Epithelial cell of prostate (primary cell): ENCODE measurements at places on chromosomes 1 and 21.

- DNase-seq: peak; percentile 70
Measured at GRCh38 chr1:112464501-112464900, 44.3 kb upstream of the WNT2B start.

GRCh38 chr1:228471762-228472398, 15.3 kb upstream of the RNF187 start:
- no peak for DNase-seq

DNA sequence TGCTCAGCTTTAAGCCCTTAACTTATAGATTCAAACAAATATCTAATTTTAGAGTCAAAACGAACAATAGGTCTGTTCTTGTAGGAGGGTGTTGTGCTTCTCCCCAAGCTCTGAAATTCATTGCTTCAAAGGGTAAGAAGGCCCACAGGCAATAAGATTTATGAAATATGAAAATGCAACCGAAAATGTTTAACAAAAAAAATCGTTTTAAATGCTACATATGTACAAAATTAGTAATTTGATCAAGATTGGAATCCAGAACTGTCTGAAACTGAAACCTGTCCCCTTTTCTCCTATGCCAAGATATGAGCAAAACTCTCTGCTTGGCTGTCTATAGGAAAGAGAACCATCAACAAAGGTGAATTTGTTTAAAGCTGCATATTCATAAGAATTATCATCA, 534.3 kb downstream of the PLPP3 start:
- no peak for DNase-seq

DNA sequence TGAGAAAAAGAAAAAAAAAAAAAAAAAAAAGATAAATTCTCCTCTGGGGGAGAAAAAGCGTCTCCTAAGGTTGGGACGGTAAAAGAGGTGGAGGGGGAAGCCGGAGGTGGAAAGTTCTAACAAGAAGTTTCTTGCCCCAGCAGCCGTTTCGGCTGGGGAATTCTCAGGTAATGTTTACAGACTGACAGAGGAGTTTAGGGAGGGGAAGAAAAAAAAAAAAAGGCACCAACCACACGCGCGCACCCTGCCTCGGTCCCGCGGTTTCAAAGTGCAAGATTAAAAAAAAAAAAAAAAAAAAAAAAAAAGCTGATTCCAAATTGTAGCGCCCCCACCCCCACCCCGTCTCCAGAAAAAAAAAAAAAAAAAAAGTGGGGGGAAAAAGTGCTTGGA, 504 bp downstream of the DHRS3 start:
- no peak for DNase-seq

- DNase-seq: no peak
Measured at GRCh38 chr1:44264451-44264771, 51.1 kb downstream of the DMAP1 start.

DNA sequence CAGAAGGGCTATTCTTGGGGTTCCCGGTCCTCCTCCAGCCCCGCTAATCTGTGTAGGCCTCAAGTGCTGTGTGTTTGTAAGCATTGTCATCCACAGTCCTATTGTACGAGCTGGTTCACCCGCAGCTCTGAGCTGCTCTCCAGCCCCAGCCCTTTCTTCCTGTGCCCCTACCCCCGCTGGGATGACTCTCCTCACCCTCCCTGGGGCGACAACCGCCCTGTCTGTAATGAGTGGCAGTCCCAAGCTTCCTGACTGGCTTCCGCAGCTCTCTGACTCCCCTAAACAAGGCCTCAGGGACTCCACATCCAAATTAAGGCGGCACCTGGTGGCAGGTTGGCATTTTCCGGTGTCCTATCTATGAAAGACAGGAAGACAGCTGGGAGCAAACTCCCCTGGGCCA, 45.8 kb downstream of the TFF3 start:
- DNase-seq: no peak

DNA sequence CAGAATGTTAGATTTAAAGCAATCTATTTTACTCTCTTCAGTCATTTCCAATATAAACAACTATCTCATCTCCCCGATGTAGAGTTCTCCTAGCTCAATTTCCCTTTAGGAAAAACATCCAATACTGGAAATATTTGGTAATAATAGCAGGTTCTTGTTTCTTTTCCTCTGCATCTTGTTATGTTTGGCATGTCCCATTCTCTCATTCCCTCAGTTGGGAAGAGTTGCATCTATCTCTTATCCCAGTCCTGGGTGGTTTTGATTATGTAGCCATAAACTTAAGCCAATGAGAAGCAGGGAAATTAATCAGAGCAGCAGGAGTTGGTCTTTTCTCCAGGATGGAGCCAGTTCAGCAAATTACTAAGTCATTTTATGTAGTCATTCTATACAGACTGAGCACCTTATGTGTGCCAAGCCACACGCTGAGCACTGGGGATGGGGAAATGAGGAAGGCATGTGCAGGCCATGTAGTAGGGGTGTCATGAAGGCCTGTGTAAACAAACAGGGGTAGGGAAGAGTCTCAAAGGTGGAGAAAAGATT, 418.2 kb upstream of the NFIA start:
- DNase-seq: no peak

GRCh38 chr1:41641475-41641814, 157.0 kb upstream of the EDN2 start:
- DNase-seq: no peak

GRCh38 chr1:106232128-106232527, 824.3 kb upstream of the PRMT6 start:
- peak; percentile 2 for DNase-seq

- DNase-seq: peak; percentile 79
Measured at GRCh38 chr1:162381383-162381782, at the start of gene C1orf226. Gene C1orf226 (plus strand): TSS chr1:162381728. CDS start chr1:162381902, 174 bp downstream.

DNA sequence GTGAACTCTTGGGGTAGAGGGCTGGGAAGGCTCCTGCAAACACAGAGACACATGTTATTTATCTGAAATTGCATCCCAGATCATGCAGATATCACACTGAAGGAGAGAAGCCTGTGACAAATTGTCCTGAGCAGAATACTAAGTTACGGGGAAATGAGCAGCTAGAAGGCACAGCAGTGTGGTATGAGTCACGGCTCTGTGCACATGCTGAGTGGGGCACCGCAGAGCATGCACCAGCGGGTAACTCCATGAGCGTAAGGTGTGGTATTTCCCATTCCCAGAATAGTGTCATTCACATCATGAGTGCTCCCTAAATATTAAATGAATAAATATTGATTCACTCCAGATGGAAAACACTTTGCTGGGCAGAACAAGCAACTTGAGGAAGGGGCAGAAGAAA, 21.3 kb upstream of the FCRL2 start:
- peak; percentile 26 for DNase-seq

DNA sequence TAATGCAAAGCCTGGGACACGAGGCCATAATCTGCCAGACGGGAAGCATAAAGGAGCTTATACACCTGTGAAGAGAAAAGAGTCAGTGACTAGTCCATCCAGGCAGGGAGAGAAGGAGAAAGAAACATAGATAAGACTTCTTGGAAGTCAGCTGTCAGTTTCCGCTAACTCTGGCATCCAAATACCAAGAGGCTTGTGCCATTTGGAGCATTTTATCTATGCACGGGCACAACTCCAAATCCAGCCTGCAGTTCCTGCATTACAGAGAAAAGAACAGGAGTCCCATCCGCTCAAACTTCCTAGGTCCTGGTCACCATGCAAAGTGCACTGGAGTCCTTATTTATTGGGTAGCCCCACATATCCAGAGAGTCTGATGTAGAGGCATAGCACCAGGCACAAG, 27.9 kb downstream of the SEC16B start:
- DNase-seq: no peak

DNA sequence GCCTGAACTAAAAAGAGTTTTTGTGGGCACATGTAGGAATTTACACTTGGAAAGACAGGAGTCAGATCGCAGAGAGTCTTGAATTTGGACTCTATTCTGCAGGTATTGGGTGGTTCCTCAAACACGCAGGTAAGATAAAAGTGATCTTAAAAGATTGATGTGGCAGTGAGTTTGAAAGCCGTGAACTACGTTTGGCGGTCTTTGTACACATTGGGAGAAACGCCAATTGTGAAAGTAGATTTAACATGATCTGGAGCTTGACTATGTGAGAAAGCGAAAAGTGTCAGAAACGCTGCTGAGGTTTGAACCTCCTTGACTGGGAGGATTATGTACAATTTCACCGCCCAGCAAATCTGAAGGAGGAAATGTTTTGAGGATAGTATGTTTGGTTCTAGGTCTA, 1.5 kb upstream of the PPP2R5A start:
- DNase-seq: no peak

DNA sequence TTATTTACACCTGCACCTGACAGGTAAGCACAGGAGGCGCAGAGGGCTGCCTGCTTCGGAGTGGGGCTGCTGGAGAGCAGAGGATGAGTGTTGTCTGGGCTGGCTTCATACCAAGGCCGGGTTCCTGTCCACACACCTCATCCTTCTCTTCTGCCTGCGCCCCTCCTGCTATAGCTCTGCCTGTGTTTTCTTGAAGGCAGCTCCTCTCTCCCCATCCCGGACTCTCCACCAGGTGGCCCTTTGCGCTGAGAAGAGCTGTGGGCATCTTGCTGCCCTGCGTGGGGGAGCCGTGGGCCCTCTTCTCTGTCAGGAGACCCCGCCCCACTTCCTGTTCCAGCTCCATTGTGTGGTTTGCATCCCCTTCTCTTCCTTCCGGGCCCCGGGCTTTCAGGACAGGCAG, 35.0 kb downstream of the ARHGEF10L start:
- no peak for DNase-seq

DNA sequence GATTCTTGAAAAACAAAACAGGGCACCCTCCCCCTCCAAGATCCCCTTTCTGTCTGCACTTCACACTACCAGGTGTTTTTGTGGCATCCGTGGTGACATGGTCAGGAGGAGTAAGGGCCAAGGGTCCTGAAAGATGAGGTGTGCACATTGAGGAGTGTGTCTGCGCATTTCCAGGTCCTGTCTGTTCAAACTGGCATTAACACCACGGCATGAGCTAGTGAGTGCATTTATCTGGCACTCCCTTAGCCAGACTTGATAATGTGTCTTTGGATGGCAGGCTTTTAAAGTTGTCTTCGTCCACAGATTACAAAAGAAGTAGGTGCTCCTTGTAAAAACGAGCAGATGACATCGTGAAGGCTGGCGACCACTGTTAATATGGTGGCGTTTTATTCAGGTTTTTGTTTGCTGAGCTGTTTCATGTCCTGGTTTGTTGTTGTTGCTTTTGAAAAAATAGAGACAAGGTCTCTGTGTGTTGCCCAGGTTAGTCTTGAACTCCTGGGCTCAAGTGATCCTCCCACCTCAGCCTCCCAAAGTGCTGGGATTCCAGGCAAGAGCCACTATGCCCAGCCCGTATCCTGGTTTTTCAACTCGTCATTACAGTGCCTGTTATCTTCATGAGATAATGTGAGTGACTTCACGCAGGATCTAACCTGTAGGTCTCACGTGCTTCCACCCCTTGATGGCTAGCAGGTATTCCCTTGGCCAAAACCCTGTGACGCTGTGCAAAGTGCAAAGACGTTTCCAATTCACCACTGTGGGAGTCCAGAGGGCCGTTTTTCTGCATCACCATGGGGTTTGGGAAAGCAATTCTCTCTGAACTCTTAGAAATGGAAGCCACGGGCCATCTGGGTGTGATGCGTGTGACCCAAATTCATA, 4.2 kb downstream of the TMEM51 start:
- no peak for DNase-seq

- no peak for DNase-seq
Measured at GRCh38 chr1:21668232-21668950, 766 bp downstream of the RAP1GAP start.

DNA sequence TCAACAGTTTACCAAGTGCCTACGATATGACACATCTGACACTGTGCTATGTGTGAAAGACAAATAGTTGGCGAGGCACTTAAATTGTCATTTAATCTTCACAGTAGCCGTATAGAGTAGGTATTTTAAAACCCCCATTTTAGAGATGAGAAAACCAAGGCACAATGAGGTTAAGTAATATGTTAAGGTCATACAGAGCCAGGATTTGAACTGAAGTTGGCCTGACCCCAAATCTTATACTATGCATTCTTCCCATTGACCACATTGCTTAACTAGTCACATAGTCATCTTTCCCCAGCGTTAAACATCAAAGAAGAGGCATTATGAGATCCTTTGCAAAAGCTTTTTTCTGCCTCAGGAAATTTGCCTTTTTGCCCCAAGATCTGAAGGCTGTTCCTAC, 3.9 kb downstream of the INKA2 start:
- DNase-seq: no peak

GRCh38 chr1:39145331-39145965, 59.0 kb upstream of the MACF1 start:
- no peak for DNase-seq

- no peak for DNase-seq
Measured at GRCh38 chr21:36691555-36692041, 7.3 kb upstream of the SIM2 start.

GRCh38 chr21:32388306-32388705, 4.5 kb downstream of the URB1 start:
- DNase-seq: no peak

DNA sequence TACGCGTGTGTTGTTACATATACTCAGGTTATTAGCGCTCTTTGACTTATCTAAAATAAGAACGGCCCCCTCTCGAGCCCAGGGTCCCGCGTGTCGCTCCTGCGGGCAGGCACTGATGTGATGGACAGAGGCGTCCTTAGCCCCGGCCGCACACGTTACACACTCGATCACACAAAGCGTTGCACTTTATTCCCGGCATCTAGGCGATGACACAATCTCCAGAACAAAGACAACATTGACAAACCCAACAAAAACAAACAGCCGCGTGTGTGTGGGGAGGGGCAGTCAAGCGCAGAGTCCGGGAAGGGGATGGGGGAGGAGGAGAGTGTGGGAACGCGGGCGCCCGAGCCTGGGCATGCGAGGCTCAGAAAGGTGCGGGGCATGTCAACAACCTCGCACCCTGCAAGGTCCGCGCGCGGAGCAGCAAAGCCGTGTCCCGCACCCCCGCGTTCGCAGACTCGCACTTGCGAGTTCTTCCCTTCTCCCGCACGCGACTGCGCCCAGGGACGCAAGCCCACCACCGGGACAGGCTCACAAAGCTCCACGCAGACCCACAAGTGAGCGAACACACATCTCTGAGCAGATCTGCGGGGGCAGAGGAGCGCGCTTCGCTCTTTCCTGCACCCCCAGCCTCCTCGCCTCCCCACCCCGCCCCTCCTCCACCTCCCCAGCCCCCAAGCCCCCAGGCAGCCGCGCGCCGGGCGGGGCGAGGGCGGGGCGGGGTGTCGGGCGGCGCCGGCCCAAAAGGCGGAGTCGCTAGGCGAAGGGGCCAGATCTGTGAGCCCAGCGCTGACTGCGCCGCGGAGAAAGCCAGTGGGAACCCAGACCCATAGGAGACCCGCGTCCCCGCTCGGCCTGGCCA, at the start of gene EFNA1:
EFNA1 (plus strand) TSS at position 772 of the 862 bp plus-strand sequence. CDS start 102 bp downstream, outside the sequence.
- peak; percentile 88 for DNase-seq

DNA sequence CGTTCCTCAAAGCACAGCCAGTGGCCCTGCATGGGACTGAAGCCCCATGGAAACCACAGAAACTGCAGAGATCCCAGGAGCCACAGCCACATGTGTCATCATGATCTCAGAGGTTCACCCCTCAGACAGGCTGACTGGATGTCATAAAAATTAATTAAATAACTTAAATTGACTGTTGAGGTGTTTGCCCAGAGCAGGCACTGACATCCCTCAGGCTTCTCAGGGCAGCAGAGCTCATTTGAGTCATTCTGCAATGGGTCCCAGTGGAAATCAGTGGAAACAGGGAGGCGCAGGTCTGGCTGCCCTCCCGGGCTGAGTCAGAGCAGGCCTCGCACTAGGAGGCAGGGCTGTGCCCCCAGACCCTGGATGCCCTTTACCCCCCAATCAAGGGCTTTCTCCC, 135.1 kb downstream of the CDC7 start:
- DNase-seq: no peak

GRCh38 chr1:53514436-53514835, 55.2 kb downstream of the DMRTB1 start:
- no peak for DNase-seq
